Stimulated activated CD8-positive, alpha-beta memory T cell treated with anti-CD3 and anti-CD28 coated beads, Interleukin-2, amount 100 ng/mL, for 1 hour (primary cell): ENCODE measurements at places on chromosomes 1 and 21.

- DNase-seq, result no peak
These were observed 8.5 kb downstream of the ELOA start for GRCh38 chr1:23751815-23752200.

- no peak for DNase-seq
These were observed at the start of gene FCAMR for GRCh38 chr1:206970446-206970845. FCAMR (minus strand) TSS chr1:206970460; CDS start chr1:206970125, 335 bp downstream.

GRCh38 chr1:196960854-196961253 is 16.5 kb upstream of the CFHR5 start:
- DNase-seq, result no peak

- no peak for DNase-seq
These were observed 5.6 kb upstream of the BSDC1 start for GRCh38 chr1:32399843-32400242.

GRCh38 chr21:38963006-38963405 is 157.3 kb downstream of the ETS2 start:
- no peak for DNase-seq

DNA sequence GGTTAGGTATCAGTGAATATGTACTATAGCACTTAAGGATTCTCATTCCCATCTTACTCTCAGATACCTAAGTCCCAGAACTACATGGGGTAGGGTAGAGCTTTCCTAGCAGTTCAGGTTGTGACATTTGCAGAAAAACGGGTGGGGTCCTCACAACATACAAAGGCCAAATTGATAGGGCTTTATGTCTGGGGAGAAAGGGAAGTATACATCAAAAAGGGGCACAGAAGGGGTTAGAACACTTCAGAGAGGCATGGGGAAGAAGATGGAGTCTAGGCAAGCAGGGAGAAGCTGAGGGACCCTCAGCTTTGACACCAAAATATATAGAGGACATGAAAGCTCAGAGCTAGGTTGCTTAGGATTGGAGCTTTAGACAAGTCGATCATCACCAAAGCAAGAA is 3.6 kb downstream of the UROD start:
- DNase-seq, result no peak

GRCh38 chr1:48266576-48266975 is 44.1 kb downstream of the SLC5A9 start:
- DNase-seq, result no peak

GRCh38 chr1:29749024-29749945 is 513.0 kb downstream of the PTPRU start:
- DNase-seq, result no peak

- no peak for DNase-seq
These were observed 122.6 kb downstream of the NTNG1 start for GRCh38 chr1:107263291-107263915.

DNA sequence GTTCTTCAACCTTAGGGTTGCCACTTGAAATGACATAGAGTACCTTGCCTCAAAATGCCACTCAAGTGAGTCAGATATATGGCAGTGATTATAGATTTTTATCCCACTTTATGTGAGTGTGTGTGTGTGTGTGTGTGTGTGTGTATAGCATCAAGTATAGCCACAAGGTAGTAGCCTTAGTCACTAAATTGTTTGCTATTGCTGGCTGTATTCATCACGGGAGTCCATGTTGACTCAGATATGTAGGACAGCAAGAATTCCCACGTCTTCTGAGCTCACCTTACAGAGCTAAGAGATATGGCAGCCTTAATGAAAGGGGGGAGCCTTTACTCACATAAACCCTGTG is 9.3 kb downstream of the ETS2 start:
- DNase-seq, result no peak

DNA sequence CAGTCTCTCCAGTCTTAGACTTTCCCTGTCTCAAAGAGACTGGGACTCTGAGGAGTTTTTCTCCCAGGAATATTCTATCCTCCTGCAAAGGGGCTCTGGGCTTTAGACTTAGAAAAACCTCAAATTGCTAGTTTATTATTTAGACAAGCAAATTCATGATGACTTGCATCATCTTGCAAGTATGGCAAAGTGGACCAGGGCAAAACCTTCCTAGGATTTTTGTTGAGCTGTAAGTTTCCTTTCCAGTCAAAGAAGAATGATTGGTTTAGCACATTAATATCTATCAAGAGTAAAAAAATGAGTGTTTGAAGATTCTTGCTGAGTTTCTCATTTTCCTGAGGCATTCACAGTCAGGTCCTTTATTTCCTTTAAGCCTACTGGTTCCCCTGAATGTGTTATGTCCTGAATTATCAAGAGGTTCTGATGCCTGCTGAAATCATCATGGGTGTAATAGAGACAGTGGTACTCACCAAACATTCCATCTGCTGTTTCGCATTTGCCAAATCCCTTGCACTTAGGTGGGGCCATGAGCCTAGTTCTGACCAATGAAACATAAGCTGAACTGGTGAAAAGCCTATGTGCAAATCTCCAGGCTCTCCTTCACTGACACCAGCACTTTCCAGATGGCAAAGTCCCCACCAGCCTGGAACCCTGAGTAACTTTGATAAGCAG is 25.2 kb upstream of the SPAG17 start:
- no peak for DNase-seq

- no peak for DNase-seq
These were observed 1.0 kb downstream of the IQGAP3 start for GRCh38 chr1:156571261-156571852.

DNA sequence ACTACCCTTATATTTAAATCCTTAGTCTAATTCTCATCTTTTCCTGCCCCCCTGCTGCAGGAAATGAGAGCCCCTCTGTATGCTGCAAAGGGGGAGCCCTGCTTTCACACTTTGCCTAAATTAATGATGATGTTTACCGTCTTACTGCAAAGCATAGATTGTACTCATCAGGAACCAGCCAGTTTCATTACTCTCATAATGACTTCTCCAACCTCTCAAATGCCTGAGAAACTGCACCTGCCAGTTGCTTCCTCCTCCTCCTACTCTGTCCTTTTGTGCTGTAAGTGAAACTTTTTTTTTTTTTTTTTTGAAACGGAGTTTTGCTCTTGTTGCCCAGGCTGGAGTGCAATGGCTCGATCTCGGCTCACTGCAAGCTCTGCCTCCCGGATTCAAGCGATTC is 101.7 kb downstream of the ADSS2 start:
- no peak for DNase-seq

DNA sequence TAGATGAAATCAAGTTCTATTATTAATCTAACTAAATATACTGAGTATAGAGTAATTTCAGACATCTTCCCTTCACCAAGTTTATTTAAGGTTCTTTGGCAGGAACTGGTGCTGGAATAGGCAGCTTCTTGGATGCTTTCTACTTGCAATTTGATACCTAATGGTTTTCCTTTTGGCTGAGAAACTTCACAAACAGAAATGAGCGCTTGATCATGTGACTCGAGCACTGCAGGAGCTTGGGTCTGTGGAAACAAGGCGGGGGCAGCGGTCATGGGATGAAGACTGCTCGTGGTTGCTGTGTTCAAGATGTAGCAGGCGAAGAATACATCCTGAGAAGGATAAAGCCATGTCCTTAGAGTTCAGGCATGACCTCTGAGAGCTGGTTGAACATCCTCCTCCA is 136.8 kb downstream of the PTPRC start:
- DNase-seq, result no peak

GRCh38 chr1:14662116-14662515 is 63.6 kb downstream of the KAZN start:
- no peak for DNase-seq

GRCh38 chr1:34511802-34512201 is 243.0 kb upstream of the GJB5 start:
- no peak for DNase-seq

DNA sequence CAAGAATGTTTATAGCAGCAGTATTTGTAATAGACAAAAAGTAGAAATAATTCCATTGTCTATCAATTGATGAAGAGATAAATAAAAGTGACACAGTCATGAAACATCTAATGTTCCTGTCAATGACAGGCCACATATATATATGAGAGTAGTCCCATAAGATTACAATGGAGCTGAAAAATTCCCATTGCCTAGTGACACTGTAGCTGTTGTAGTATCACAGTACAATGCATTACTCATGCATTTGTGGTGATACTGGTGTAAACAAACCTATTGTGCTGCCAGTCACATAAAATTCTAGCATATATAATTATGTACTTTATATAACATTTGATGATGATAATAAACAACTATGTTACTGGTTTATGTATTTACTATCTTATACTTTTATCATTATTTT is 141.9 kb upstream of the LYPLAL1 start:
- DNase-seq, result no peak

DNA sequence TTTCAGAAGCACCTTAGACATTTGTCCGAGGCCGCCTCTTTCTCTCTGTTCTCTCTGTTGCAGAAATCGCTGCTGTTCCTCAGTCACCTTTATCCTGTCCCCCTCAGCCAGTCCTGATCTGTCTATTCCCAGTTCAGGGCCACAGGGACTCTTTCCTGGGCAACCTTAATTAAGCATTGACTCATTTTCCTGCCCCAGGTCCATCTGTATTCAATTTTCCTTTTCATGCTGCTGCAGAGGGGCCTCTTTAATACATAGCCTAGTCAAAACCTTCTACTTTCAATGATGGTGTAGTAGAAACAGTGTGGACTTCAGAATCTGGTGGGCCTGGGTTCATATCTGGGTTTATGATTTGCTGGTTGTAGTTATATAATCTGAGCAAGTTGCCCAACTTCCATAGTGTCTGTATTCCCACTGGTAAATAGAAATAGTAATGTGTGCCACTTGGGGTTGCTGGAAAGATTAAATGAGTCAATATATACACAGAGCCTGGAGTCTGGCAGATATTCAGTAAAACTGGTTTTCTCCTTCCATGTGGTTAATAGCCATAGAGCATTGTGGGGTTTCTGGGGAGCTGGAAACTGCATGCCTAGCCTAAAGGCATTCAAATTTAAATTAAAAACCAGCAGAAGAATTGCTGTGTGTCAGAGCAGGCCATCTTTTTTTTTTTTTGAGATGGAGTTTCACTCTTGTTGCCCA is 4.5 kb downstream of the TRAF5 start:
- no peak for DNase-seq

DNA sequence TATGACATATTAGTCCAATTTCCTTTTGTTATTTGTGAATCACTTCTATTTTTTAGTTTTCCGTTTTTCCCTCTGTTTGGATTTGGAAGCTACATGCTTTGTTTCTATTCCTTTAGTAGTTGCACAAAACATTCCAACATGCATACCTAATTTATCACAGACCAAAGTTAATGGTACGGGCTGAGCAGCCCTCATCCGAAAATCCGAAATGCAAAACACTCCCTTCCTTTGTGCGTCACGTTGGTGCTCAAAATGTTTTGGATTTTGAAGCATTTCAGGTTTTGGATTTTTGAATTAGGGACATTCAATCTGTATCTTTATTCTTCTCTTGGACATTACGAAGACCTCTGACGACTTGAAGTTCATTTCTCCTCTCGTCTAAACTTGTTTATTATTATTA is 124.8 kb downstream of the PCNX2 start:
- DNase-seq, result no peak

DNA sequence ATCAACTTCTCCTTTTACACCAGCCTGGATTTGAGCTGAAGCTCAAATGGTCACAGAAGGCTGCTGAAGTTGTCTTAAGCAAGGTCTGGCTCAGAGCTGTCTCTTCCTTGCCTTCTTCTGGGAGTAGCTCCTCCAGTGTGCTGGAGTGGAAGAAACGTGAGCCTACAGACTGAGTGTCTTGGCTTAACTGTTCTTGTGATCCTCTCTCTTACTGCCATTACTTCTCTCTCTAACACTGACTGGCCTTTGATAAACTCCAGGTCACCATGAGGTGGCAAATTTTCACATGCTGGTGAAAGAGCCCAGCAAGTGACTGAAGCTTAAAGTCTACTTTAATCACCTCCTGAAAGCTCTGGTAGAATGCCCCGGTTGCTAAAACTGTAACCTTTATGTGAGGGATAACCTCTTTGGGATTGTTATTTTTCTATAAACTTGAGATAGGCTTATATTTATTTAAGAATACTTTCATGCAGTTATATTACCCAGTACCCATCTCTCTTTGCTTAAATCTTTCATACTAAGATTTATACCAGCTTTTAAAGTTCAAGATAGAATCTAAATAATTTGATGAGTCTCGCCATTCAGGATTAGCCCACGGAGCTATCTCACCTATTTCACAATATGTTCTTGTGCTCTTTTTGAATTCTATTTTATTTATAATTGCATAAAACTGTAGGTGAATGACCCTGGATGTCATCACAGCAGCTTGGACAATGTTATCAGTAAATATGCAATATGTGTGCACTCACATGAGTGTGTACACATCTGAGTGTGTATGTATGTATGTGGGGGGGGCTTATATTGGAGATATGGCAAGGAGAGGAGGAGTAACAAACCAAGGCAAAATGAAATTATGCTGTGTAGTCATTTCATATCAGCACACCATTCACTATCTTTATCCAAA is 924.0 kb downstream of the LTN1 start:
- DNase-seq, result no peak

DNA sequence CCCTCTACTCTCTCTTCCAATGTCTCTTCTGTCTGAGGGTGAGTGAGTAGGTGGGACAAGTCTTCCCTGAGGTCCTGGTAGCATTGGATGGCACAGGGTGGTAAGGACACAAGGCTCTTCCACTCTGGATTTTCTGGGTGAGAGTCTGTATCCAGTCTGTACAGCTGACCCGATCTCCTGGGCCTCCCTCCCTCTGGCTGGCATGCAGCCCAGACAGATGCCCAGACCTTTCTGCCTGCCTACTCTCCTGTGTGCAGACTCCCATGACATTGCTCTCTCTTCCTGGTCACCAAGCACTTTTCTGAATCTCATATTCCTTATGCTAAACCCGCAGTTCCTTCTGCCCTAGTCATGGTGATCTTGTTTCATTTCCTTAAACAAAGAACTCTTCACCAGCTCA is 100.3 kb downstream of the GRIK3 start:
- DNase-seq, result no peak

GRCh38 chr1:44640200-44640853 is 34.0 kb downstream of the TMEM53 start:
- DNase-seq, result no peak

DNA sequence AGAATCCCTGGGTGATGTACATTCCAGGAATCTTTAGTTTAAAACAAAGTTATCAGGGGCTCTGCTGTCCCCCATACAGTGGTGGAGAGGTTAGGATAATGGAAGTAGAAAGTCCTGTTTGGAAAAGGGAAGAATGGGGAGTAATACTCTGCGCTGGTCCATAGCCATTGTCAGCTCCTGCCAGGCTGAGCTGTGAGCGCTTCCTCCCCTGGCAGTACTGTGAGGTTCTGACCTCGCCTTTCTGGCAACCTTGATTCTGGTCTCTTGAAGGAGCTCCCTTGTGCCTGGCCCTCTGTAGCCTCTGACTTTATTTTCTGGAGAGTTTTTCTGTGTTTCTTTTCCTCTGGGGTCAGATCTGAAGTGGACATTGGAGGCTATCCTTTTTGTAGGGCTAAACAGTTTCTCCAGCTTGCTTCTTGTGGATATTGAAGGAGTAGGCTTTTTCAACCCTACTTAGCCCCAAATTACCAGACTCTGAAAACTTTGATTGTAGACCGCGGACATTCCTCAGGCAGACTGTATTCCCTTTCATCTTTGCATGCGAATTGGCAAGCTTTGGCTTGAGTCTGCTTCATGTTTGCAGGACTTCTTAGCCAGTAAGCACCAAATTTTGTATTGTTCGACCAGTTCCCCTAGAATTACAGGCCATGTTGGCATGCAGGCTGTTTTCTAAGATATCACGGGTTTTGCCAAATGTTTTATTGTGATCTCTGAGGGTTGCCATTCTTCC is 13.8 kb downstream of the UBE4B start:
- DNase-seq, result no peak
